ENCODE measurements at places on chromosomes 7 and 10. TPM values are rescaled to one million over a fixed set of nuclear protein-coding genes. Genes with fewer than 3 reads are reported as not detected.

The SPRN gene
- total RNA-seq = not detected

DNA sequence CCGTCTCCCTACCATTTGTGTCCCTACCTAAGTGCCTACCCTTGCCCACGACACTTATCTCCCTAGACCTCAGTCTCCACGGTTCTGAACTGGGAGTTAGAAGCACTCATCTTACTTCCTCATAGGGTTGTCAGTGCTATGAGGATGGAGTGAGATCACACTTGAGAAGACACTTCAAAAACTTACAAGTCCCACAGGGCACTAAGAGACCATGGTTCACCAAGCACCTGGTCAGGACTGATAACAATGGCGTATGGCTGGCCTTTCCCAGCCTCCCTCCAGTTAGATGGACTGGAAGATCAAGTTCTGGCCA, 43.2 kb downstream of the KCNMA1 start:
- DNase-seq = no peak

- DNase-seq = no peak
Measured at GRCh38 chr7:102469972-102470825, 5.4 kb downstream of the LRWD1 start.

The TDRD1 gene
- total RNA-seq = not detected

The CPEB3 gene
- total RNA-seq = 6.1 TPM

DNA sequence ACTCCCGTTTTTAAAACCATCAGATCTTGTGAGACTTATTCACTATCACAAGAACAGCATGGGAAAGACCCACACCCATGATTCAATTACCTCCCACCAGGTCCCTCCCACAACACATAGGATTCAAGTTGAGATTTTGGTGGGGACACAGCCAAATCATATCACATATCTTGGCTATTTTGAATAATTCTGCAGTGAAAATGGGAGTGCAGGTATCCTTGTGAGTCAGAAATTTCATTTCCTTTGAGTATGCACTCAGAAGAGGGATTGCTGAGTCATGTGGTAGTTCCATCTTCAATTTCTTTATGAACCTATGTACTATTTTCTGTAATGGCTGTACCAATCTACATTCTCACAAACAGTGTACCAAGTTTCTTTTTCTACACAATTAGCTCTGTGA, 125.8 kb downstream of the ANKRD7 start:
- DNase-seq = no peak

DNA sequence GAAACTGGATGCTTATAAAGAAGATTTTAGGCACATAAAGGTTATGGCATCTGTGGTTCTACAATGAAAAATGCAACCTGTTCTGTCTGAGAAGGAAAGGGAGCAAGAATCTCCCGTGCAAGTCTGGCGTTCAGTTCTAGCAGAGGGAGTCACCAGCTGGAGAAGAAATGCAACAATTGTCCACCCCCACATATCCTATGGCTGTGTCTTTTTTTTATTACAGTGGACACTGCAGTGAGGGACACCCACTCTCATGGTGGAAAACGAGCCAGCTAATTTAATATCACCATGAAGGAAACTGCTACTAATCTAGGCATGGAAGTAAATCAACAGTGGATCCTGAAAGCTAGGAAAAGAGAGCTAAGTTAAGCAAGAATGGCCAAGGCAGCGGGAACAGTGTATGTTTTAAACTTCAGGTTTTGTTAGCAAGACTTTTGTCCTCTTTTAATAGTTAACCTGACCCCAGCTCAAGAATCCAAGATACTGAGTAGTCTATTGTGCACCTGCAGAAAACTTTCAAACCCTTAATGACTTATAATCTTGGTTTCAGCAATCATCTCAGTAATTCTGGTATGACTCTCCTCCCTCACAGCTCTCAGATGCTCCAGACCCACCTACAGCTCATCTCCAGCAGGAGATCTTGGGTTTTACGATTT, 149.3 kb downstream of the FGFR2 start:
- no peak for DNase-seq

DNA sequence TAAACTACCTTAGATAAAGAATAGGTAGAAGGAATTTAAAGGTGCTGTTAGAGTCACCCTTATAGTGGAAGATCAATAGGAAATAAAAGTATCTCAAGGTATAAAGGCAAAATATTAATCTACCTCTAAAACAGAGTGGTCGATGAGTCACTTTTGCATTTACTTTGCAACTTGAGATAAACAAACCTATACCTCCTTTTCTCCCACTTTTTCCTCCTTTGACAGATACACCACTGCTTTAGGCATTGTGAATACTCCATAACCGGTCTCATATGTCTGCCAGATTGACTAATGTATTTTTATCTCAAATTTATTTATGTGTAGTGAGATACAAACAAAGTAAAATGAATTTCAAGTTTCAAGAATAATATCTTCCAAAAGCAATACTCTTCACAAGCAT, 193.5 kb downstream of the SKAP2 start:
- no peak for DNase-seq

GRCh38 chr10:34706147-34706546, 108.9 kb downstream of the PARD3 start:
- DNase-seq = no peak

All from omental fat pad (tissue), 4 donors.